Stimulated activated CD8-positive, alpha-beta memory T cell treated with anti-CD3 and anti-CD28 coated beads, Interleukin-4, amount 100 ng/mL, for 1 hour (primary cell): ENCODE measurements at places on chromosomes 5 and 9.

GRCh38 chr9:12739014-12739652, 35.7 kb upstream of the LURAP1L start:
- no peak for DNase-seq

DNA sequence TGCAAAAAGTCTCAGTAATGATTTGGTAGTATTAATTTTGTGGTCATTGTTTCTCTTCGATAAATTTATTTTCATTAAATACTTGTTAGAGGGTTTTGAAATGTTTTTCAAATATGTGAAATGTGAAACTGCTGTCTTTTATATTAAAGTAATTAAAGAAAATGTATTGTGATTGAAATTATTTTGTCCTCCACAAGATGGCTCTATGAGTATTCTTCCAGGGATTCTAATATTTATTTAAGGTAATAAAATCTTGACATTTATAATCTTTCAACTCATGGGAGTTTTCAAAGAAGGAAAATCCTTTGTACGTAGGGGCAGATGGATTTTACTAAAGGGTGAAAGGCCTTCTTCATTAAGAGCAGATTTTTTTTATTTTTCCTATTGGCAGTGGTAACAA, 19.3 kb downstream of the ISOC1 start:
- DNase-seq, result no peak

DNA sequence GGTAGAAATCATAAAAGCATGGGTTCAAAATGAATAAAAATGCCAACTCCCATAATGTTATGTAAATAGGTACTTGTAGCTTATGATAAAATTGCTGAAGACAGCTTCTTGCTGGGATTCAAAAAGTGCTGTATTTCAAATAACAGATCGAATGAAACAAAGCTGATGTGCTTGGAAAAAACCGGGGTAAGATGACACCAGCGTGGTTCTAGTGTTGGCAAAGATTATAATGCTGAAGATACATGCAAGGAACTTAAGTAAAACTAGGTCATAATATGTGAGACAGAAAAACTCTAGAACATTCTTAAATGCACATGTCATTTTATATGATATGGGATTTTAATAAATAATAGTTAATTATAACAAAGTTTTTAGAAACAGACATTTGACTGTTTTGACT, 44.4 kb upstream of the APC start:
- no peak for DNase-seq

DNA sequence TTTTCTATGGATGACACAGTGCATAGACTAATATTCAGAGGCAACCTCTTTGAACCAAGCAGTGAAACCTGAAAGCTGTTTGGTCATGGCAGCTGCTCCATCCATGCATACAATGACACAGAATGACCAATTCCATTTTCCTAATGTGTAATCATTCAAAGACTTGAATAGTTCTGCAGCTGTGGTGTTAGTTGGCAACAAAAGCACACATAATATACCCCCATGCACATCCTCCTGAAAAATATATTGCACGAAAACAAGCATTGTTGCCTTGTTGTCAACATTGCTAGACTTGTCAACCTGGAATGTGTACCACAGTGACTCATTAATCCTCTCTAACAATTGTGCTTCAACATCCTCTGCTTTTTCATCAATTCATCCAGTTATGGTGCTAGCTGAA, 71.0 kb upstream of the SEMA6A start:
- no peak for DNase-seq

- no peak for DNase-seq
Measured at GRCh38 chr9:112091810-112092209, 83.3 kb downstream of the SUSD1 start.

- no peak for DNase-seq
Measured at GRCh38 chr9:95089257-95090022, 228.1 kb downstream of the FANCC start.

- DNase-seq, result no peak
Measured at GRCh38 chr5:102975457-102976182, 144.3 kb downstream of the GIN1 start.

GRCh38 chr5:62376064-62376463, 27.6 kb downstream of the DIMT1 start:
- no peak for DNase-seq

- DNase-seq, result no peak
Measured at GRCh38 chr5:8461543-8461942, 592.6 kb downstream of the MTRR start.

DNA sequence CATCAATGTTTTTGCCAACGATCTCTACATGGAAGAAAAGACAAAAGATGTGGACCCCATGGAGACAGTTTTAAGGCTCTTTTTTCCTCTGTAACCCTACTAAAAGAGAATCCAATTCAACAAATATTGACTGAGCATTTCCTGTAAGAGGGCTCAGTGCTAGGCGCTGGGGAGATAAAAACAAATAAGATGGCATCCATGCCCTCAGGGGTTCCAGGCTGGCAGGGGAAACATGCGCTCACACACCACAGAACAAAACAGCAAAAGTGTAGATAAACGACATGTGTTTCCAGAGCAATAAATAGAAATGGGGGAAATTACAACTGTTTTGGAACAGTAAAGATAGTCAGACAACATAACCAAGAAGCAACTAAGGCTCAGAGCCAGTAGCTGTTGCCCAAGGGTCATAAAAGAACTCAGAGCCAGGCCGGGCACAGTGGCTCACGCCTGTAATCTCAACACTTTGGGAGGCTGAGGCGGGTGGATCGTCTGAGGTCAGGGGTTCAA, 25.2 kb downstream of the ZNF608 start:
- no peak for DNase-seq
